Uterus (tissue), 4 donors: ENCODE measurements at places on chromosomes 5 and 9.

- no peak for DNase-seq
Measured at GRCh38 chr9:125133403-125134329, 9.7 kb downstream of the SCAI start.

DNA sequence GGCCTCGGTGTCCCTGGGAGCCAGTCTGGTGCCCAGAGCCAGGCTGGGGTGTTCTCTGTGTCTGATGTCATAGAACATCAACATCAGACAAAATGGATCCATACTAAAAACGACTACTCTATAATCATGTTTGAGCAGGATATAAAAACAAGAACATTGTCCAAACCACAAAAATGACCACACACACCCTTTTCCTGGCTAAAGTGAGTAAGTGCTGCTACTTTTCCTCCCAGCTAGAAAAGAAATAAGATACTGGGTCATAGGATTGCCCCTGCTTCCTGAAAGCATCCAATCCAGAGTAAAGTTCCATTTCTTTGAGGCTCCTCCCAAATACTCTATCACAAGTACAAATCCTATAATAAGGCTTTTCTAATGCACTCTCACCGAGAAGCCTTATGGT, 19.7 kb upstream of the TRAF1 start:
- DNase-seq: no peak

DNA sequence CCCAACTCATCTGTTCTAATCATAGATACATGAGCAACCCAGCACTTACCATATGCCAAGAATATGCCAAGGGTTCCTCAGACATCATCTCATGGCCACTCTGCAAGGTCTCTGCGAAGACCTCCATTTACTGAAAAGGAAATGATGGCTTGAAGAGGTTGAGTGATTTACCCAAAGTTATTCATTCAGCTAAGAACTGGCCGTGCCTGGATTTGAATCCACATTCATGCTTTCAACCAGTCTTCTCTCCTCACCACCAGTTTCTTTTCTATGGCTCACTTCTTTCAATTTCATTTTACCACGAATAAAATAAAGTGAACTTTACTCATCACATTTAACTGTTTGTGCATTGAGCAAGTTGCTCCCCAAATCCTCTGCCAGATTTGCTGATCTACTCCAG, 27.2 kb upstream of the FOXI1 start:
- DNase-seq: no peak

DNA sequence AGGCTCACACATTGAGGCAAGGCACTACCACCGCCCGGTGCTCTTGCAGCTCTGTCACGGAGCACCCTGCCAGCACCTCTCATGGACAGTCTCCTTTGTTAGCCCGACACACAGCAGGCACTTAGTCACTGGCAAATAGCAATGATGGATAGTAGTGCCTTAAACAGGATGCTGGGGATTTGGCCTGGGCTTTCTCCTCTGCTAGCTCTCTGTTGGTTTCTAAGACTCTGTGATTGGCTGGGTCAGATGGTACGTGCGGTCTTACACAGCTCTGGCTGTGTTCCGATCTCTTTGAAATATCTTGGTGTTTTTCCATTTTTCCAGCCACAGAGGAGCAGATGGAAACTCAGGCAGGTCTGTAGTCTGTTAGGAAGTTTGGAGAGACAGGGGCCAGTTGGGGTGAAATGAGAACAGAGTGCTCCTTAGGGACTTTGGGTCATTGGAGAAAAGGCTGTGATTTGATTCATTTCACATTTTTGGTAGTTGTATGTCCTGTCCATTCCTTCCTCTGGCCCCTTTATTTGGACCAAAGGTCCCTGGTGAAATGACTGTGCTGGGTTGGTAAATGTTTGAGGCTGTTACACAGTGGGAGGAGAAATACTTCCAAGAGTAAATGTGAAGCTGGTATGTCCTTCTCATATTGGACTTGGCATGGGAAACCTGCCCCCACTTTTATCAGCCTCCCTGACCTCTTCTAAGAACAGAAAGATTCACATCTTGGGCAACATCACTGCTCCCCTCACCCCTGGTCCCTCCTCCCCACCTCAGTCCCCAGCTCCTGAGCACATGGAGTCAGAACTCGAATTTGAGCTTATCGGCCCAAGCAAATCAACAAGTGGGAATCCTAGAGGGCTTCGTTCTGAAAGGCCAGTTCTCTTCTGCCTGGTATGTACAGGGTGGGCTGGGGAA, 3.4 kb downstream of the SMIM3 start:
- peak; percentile 79 for DNase-seq

GRCh38 chr9:76161106-76161505, 233.1 kb downstream of the RFK start:
- DNase-seq: no peak

DNA sequence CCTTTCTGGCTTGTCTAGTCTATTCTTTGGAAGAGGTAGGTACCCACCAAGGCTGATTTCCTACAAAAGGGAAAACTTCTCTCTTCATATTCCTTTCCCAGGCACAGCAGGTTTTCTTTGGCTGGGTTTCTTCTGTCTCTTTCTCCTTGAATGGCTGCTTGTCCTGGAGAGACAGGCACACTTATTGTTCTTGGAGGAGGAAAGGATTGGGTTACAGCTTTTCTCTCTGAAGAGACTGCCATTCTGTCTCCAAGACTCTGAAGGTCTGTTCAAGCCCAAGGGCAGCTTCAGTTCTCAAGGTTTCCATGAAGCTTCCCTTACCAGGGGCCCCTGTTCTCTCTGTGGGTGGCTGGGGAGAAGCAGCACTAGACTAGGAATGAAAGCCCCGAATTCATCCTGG, 33.9 kb downstream of the ACTBL2 start:
- no peak for DNase-seq

GRCh38 chr9:13324988-13325387, 45.5 kb upstream of the MPDZ start:
- DNase-seq: no peak

DNA sequence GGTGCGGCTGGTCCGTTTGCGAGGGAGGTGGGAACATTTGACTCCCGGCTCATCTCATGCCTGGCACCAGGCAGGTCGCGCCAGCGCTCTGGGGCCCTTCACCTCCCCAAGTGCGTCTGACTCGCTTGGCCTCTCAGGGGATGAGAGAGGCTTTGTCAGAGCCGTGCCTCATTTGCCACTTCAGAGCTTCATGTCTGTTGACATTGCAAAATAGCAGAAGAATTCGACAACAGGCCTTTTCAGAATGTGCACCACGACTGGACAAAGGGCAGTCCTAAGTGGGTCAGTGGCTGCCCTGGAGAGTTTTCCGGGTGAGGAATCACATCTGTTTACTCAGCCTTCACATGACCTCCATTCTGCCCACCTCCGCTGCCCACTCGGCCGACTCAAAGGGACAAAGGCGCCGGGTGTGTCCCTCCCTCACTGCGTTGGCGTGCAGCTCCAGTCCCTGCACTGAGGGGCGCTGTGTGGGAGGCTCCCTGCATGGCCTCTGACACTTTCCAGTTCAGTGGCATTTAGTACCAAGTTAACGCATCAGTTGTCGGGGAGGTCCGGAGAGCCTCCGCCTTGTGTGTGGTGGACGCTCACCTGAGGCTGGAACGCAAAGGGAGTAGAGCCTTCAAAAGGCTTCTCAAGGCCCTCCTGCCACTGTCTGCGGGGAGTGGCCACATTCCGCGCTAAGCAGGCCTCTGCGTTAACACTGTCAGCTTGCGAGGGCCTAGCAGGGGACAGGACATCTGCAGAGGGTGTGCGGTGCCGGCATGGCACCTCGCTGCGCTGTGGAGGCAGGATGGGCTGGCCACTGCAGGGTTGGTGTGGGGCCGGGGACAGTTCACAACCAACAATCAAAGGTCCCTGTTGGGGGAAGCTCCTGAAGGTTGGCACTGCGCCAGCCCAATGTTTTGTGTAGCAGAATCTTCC, 171.5 kb downstream of the NXNL2 start:
- no peak for DNase-seq

DNA sequence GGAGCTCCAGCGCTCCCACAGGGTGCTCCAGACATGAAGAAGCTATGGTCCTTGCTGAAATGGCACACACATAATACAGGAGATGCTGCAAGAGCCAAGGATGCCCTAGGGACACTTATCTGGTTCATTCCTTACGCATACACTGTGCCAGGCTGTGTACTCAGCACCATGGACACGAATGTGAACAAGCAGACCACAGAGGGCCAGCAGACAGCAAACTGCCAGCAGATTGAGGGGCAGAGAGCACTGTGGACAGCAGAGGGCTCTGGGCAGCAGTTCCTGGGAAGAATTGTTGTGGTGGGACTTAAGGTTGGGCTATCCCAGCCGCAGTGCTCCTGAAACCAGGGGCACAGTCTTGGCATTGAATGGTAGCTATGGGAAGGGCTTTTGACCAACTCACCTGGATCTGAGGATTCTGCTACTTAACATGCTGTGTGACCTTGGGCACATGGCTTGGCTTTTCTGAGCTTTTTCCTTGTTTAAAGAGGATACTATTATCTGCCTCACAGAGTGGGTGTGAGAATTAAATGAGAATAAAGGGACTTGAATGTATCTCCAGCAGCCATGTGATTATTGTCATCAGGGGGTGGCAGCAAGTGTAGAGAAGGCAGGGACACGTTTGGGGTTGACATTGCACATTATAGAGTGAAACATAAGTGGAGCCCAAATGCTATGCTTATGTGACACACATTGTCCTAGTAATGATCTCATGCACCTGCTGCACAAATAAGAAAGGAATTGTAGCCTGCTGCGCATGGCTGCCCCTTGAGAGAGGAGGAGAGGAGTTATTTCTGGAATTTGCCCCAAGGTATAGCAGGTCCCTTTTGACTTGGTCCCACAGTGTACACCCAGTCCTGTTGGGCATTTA, 30.1 kb downstream of the PPARGC1B start:
- no peak for DNase-seq

DNA sequence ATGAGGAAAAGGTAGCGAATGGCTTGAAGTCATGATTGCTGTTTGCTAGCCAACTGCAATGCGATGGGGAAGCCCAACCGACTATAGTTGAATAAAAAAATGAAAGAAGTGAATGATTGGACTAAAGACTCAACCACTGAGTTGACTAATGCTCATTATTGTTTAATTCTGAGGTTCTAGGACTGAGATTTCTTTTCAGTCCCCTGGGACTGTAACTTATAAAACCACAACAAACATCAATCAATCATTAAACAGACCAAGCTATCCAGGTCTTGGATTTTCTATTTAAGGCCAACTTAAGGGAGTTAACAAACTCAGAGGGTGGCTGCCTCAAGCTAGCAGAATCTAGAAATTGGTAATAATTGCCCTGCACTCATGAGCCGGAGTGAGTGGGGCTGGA, 154.2 kb downstream of the DOCK2 start:
- no peak for DNase-seq

GRCh38 chr9:99834474-99834873, 12.8 kb downstream of the NR4A3 start:
- DNase-seq: no peak

GRCh38 chr5:126454081-126454480, 30.9 kb downstream of the GRAMD2B start:
- DNase-seq: no peak

GRCh38 chr5:18712936-18713485, 1078.8 kb downstream of the TAF11L14 start:
- no peak for DNase-seq

GRCh38 chr5:25090854-25091253, 446.1 kb upstream of the CDH10 start:
- DNase-seq: no peak

- no peak for DNase-seq
Measured at GRCh38 chr9:121910491-121911040, 182.5 kb downstream of the TTLL11 start.

DNA sequence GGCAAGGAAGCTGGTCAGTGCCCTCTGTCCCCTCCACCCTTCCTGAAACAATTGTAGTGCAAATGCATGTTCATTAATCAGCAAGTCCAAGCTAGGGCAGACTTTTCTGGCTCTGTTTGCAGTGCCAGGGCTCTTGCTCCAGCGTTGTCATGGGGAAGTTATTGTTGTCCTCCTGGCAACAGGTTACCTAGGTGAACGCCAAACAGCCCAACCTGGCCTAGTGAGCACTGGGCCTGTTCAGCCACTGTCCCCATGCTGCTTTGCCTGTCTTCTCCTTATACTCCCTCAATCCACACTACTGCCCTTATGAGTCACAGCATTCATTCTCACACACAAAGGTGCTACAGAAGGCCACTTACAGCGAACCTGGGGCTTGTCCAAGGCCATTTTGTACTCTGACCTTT, 34.5 kb upstream of the GLIS3 start:
- peak; percentile 51 for DNase-seq

DNA sequence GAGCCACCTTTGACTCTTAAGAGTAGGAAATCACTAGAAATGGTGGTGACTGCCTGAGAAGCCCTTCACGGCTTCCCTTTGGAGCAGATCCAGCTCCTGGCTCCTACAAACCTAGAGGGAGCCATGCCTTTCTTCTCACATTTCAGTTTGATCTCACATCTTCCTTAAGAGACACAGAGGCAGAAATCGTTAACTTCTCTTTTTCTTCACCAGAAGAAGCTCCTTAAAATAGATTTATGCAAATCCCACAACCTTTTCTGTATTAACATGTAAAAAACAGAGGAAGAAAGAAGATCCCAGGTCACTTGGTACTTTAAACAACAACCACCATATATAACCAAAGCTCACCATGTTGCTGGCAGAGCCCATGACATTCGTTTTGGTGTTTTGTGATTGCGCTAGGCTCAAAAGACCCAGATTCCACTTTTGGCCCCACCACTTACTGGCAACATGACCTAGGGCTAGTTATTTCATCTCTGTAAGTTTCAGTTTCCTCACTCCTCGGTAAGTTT, 29.6 kb downstream of the PAX5 start:
- no peak for DNase-seq

GRCh38 chr5:179161901-179162300, 101.7 kb downstream of the ZNF354C start:
- DNase-seq: peak; percentile 3

DNA sequence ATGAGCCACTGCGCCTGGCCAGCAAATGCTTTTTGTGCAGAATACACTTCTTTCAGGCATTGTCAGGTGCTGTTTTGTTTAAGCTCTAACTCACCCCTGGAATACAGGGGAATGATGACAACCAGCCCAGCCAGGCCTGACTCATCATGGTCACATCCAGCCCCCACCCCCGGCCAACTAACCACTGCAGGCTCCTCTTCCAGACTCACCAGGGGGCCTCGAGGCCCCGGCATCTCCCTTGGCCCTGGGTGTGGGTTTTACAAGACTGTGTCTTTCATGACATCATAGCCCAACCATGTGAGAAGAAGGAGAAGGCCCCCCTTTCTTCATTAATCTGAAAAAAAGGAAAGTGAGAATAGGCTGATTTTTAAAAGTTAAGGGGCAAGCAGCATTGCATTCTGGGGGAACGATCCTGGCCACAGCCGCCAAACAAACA, 35.5 kb downstream of the OLFML2A start:
- DNase-seq: peak; percentile 89
